Uterine smooth muscle cell (primary cell): ENCODE measurements at places on chromosomes 11 and 22. TPM values are rescaled to one million over a fixed set of nuclear protein-coding genes. Genes with fewer than 3 reads are reported as not detected.

TYR gene
- total RNA-seq = not detected in 2 replicates

JAM3 gene
- total RNA-seq = 77.6 and 86.5 TPM in 2 replicates

MS4A15 gene
- total RNA-seq = not detected in 2 replicates

OR6A2 gene
- 0.37 and 0.55 TPM in 2 replicates for total RNA-seq

BIRC2 gene
- total RNA-seq = 58.3 and 64.2 TPM in 2 replicates

TRPC6 gene
- 1.00 and 1.3 TPM in 2 replicates for total RNA-seq

TH gene
- total RNA-seq = not detected in 2 replicates

CHRM4 gene
- total RNA-seq = not detected in 2 replicates

MAPK8IP2 gene
- 0.33 and 0.37 TPM in 2 replicates for total RNA-seq

SCUBE1 gene
- not detected in 2 replicates for total RNA-seq
